ENCODE measurements at places on chromosomes 3 and 15. TPM values are rescaled to one million over a fixed set of nuclear protein-coding genes. Genes with fewer than 3 reads are reported as not detected.

- peak; percentile 32 for DNase-seq
Measured at GRCh38 chr15:43775411-43775965, 1.3 kb downstream of the ELL3 start.

- DNase-seq = no peak
Measured at GRCh38 chr3:182323126-182323700, 470.1 kb upstream of the ATP11B start.

- DNase-seq = no peak
Measured at GRCh38 chr3:164375995-164376394, 702.3 kb downstream of the SI start.

The UNC13C gene
- 0.12 TPM for total RNA-seq

Data from lung (tissue), 17 donors.